ENCODE measurements at places on chromosomes 1 and 21.

DNA sequence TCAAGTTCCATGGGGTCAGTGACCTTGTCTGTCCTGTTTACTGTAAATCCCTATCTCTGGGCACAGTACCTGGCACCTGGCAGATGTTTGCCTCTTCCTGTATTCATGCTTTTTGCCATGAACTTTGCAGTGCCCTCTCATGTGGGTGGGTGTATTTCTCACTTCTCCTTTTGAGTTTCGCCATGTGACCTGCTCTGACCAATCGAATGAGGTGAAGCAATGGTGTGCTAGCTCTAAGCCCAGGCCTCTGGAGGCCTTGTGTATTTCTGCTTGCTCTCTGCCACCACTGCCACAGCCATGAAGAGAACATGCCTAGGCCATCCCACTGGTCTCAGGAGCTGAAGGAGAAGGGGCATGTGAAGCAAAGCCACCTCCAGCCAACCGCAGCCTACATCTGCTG, 185.5 kb upstream of the ZC3H12A start:
- no peak for DNase-seq

DNA sequence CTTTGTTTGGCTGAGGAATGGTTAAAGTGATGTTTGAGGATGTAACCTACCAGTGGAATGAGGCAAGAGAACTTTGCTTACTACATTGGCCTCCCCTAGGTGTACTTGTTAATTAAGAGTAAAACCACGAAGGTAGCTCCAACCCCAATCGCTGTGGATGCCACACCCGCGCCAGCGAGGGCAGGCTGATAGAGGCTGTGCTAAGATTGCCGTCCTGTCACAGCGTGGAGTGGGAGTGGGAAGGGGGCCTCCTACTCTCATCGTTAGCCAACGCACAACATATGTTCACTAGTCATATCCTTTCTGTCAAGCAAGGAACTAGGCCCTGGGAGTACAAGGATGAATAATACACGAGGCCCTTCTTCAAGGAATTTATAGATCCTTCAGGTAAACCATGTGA, 99.6 kb downstream of the RUNX1 start:
- no peak for DNase-seq

DNA sequence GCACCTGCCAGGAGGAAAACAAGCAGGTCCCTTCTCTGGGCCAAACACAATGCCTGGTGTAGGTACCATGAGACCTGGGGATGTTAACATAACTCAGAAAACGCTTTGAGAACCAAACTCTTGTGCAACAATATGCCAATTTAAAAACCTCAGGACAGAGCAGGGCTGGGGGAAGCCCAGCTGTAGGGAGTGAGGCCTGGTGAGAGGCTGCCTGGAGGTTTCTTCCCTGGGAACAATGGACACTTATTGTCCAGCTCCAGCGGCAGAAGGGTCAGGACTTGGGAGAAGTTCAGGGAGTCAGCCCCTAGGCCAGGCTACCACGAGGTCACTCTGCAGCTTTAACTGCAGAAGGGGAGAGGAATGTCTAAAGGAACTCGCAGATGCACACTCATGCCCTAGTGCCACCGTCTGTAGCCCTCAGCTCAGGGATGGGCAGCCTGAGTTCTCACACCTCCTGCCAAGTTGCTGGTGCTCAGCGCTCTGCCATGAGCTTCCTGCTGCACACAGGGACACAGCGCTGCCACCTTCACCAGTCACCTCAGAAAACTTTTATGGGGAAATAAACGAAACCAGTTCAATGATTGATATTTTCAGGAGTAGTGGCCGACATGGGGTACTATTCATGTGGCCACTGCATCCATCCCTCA, 8.5 kb downstream of the GPR157 start:
- no peak for DNase-seq

DNA sequence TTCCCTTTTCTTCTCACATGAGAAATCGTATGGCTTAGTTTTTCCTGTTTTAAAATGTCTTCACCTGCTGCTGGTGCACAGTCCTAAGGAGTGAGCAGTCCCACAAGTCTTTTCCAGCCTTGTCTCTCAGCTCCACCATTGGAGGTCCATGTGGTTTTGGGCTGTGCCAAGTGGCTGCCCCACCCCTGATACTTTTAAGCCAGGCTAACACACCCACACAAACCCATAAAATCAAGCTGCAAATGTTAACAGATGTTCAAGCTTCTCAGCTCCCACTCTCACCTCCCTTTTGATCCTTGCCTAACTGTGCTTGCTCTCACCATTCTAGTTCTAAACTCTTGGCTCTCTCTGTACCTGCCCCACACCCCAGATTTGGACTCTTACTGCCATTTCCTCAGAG, 74.5 kb upstream of the COL24A1 start:
- peak; percentile 16 for DNase-seq

DNA sequence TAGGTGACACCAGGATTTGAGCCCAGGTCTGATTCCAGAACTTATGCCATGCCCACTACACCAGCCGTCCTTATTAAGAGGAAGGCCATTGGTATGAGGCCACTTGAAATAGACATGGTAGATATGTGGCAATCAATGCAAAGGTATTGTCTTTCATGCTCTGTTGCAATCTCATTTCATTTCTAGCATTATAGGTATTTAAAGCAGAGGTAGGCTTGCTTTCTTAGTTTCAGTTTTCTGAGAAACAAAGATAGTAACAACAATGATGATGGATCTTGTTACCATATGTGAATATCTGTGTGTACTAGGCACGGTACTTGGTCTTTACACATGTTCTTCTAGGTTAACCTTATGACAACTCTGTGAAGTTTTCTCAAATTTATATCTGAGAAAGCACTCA, 113.1 kb downstream of the FGGY start:
- DNase-seq: no peak

- DNase-seq: no peak
Observed at GRCh38 chr1:176384841-176385240, 78.1 kb upstream of the PAPPA2 start.

GRCh38 chr1:212286556-212287131, 1.4 kb downstream of the PPP2R5A start:
- no peak for DNase-seq

DNA sequence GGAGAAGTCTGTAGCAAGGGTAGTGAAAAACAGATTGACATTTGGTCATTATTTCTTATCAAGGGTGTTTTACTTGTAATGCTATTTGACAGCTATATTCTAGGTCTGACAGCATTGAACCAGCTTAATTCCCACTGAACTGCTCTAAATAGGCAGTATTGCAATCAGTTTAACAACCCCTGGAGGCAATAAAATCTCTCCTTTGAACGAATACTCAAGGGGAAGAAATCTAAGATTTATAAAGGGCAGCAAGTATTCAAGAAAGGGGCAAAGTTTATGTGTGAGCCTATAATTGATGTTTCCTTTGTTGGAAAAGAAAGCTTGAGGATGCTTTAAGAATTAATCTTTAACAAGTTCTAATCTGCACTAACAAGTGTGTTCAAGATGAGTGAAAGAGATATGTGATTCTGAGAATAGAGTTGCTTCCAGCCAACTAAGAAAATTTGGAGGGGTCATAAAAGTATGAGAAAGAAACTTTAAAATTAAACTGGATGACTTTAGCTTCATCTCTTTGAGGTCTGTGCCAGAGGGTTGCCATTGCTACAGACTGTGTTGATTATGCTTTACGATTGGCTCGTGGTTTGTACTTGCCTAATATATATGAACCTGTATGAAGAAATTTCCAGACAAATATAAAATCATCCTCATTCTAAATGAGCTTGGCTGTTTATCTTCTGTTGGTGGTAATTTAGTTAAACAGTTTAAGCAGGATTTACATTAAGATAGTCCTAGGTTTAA, 72.5 kb downstream of the ZNF326 start:
- DNase-seq: no peak

DNA sequence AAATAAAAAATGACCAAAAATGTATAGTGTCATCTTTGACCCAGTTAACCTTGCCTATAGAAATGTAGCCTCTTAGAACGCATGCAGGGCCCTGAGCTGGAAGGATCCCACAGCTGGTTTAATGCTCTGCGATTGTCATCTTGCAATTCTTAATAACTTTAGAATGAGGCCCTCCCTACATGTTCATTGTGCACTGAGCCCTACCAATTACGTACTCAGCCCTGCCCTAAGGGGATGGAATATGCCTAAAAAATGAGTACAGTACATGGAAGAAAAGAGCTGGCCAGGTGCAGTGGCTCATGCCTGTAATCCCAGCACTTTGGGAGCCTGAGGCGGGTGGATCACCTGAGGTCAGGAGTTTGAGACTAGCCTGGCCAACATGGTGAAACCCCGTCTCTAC, 57.8 kb upstream of the BCAR3 start:
- no peak for DNase-seq

DNA sequence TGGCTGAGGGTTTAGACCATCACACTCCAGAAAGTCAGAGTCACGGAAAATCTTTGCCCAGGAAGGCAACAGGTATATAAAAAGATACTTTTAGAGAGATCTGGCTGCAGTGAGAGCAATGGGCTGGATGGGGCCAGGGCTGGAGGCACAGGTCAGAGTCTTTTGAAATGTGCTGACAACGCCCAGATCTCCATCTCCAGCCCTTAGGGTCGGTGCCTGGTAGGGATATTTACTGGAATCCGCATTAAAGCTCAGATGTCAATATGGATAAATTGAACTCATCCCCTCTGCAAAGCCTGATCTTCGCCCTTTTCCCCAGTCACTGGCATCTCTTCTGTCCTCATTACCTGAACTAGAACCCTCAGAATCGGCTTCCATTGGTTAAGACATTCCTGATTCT, 82.2 kb downstream of the BCAR3 start:
- no peak for DNase-seq

- DNase-seq: no peak
Observed at GRCh38 chr1:114299331-114299975, 145.8 kb upstream of the SYT6 start.

GRCh38 chr1:245829194-245829593, 674.4 kb downstream of the KIF26B start:
- DNase-seq: no peak

- DNase-seq: no peak
Observed at GRCh38 chr1:97791251-97791650, 129.6 kb downstream of the DPYD start.

DNA sequence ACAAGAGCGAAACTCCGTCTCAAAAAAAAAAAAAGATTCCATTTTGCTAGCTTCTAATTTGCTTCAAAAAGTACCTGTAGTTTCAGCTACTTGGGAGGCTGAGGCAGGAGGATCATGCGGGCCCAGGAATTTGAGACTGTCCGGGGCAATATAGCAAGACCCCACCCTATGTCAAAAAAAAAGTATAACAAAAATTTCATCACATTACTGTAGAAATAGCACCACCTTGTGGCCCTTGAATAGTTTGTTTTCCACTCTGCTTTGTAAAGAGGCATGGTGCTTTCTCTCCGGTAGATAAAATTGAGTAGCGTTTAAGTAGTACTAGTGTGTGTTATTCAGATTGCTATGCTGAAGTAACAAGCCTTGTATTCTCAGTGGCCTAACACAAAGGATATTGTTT, 18.2 kb upstream of the MSTO1 start:
- DNase-seq: peak; percentile 21

DNA sequence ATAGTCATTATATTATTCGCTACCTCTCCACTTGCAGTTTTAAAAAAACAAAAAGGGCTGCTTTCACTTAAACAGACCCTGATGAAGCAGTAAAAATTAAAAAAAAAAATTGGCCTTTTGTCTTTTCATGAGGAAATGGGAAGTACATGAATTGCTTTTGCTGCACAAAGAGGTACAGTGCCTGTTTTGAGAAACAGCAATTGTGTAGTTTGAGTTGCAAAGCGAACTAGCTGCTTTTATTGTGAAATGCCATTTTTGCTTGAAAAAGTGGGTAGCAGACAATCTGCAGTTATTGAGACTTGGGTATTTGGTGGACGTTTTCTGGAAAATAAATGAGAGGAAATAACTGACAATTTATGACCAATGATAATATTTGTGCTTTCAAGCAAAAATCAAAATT, 7.0 kb downstream of the DIP2A start:
- no peak for DNase-seq

GRCh38 chr1:235240960-235241359, 79.9 kb upstream of the RBM34 start:
- no peak for DNase-seq

Measured in NCI-H226 (cell line).